Activated CD4-positive, alpha-beta T cell treated with anti-CD3 and anti-CD28 coated beads, Interleukin-10, Interleukin-2, amounts not matched to agents 100 ng/mL and 50 ng/mL, durations not matched to agents 16 hours and 8 hours (primary cell): ENCODE measurements at places on chromosomes 11 and 22.

DNA sequence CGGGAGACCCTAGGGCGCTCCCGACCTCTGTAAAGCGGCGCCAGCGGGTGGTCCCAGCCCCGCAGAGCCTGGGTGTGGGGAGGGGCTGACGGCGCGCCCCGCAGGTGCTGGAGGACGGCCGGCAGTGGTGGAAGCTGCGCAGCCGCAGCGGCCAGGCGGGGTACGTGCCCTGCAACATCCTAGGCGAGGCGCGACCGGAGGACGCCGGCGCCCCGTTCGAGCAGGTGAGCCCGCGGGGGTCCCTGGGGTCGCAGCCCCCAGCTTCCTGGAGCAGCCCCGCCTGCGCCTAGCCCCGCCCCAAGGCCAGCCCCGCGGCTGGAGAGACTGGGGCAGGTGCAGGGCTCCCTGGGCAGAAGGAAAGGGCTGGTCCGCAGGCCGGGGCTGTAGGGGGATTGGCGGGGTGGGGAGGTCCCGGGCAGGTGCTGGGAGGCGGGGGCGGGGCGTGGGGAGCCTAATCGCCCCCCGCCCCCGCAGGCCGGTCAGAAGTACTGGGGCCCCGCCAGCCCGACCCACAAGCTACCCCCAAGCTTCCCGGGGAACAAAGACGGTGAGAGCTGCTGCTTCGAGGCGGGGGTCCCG lies 19.7 kb downstream of the EPS8L2 start:
- no peak for DNase-seq

GRCh38 chr11:61034111-61034510 lies 62.6 kb downstream of the CD6 start:
- no peak for DNase-seq

DNA sequence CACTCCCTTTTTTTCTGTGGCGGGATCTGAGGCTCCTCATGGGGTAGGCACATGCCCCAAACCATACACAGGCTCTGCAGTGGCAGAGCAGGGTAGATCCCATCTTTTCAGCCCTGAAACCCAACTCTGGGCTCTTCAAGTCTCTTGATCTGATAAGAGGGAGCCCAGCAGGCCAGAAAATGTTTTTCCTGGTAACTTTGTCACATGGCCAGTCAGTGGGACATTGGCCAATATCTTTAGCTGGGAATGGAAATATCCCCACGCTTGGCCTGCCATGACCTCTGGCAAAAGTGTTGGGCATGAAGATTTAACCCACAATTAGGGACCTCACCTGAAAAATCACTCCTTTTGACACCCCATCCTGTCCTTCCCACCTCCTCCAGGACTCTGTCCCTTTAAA lies 8.1 kb downstream of the INPP5J start:
- DNase-seq: no peak

DNA sequence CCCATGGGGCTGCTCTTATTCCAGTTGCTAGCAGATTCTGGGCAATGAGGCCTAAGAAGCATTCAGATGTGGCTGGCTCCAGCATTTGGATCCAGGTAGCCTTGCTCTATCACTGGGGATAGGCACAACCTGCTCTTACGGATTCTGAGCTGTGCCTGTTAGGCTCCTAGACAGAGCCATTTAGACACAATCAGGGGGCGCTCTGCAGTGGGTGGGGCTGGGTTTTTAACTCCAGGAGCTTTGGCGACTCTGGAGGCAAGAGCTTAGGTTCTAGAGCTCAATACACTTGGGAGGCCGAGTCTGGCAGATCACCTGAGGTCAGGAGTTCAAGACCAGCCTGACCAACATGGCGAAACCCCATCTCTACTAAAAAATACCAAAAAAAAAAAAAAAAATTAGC lies 32.0 kb downstream of the KCNC1 start:
- DNase-seq: no peak

DNA sequence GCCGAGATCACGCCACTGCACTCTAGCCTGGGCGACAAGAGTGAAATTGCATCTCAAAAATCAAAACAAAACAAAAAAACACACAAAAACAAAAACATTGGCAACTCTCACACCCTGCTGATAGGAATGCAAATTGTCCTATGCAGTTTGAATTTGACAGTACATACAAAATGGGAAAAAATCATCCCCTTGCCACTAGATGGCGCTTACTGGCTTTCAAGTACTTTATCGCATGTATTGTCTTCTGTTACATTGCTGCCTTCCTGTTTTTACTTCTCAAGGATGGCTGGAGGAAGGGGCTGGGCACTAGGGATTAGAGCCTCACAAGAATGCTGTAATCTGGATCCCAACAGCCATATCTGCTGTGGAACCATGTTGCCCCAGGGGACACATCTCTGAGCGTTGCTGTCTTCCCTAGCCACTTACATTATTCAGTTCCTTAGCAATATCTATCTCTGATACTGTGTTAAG lies 59.4 kb upstream of the A4GALT start:
- peak; percentile 72 for DNase-seq

DNA sequence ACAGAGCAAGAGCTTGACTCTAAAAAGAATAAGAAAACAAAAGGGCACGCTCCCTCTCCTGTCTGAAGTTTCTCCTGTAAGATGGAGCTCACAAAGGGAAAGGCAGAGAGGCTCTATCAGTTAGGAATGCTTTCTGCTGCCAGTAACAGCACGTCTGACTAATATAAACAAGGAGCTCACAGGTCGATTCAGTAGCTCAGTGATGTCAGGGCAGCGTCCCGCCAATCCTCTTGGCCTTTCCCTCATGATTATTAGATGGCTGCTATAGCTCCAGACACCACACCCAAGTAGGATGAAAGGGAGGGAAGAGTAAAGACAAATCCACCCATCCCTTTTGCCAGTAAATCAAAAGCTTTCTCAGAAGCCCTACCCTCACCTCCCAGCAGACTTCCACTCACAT lies 51.3 kb upstream of the HMGXB4 start:
- no peak for DNase-seq

DNA sequence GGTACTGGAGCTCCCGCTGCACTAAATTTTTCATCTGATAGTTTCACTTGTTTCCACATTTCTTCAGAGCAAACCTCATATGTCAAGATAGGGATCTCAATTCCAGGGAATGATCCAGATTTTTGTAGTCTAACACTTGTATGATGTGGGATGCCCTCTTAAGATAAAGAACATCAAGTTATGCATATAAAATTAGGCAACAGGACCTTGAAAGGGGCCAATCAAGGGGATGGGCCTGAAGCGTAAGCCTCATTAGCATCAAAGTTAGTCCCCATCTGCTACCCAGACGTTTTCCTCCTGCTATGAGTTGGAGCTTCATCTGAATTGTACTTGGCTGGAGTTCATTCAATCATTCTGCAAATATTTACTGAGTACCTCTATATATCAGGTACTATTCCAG lies 17.5 kb downstream of the PDGFD start:
- no peak for DNase-seq

DNA sequence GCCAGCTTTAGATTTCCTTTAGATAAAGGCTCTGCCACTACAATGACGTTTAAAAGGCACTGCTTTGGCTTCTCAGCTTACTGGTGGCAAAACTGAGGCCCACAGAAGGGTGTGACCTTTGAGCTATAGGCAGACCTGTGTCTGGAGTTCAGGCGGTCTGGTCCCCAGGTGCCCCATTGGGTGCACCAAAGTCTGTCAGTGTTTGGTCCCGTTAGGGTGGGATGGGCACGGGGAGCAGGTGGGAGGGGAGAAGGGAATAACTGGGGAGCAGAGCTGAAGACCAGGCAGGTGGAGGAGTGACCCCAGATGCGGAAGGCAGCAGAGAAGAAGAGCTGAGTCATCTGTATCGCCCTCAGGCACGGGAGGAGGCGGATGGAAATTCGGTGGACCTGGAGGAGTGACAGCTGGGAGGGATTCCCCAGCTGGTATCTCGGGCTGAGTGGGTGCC lies 45.3 kb upstream of the GCAT start:
- DNase-seq: no peak

GRCh38 chr22:49999063-49999945 lies 13.3 kb downstream of the IL17REL start:
- DNase-seq: peak; percentile 34

- DNase-seq: no peak
Observed at GRCh38 chr11:69309631-69310280, 15.8 kb downstream of the MYEOV start.

GRCh38 chr11:46697723-46698122 lies 2.7 kb downstream of the ARHGAP1 start:
- DNase-seq: no peak

DNA sequence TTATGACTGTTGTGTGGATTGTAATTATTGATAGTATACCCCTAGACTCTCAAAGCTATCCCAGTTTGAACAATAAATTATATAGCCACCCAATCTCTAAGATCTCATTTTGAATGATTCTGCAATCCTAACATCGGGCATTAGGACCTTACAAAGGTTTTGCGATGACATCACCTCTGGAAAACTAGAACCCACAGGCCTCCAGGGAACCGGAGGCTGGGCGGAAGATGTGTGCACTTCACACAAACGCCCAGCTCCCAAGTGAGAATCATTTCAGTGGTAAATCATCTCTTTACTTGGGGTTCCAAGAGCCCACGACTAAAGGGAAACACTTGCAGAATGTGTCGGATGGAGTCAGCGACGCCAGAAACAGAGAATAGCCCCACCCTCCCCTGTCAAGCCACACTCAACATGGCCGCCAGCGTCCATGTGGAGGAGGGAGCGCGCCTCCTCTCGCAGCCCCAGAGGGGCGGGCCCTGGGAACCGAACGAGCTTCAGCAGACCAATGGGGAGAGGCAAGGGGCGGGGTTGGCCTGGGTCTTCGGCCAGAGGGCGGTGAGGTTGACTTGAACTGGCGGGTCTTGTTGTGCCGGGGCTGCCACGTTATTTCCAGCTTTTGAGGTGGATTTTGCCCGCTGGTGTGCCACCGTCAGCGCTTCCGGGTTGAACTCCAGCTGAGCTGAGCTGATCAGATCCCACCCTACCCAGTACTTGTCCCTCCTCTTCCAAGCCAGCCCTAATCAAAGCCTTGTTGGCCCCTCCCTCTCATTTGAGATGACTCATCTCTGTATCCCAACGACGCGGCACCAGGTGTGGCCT lies 8.4 kb upstream of the MRPL48 start:
- DNase-seq: peak; percentile 100
